ENCODE measurements at places on chromosomes 1 and 21.

GRCh38 chr1:66003690-66004089 is 211.0 kb downstream of the PDE4B start:
- no peak for DNase-seq

GRCh38 chr1:64514197-64514765 is 44.4 kb downstream of the CACHD1 start:
- DNase-seq, result no peak

GRCh38 chr21:43974791-43975468 is 37.2 kb upstream of the TRAPPC10 start:
- no peak for DNase-seq

- DNase-seq, result no peak
Observed at GRCh38 chr1:224348137-224348536, 8.5 kb upstream of the CNIH4 start.

GRCh38 chr1:206557636-206558473 is 50.5 kb downstream of the RASSF5 start:
- DNase-seq, result no peak

DNA sequence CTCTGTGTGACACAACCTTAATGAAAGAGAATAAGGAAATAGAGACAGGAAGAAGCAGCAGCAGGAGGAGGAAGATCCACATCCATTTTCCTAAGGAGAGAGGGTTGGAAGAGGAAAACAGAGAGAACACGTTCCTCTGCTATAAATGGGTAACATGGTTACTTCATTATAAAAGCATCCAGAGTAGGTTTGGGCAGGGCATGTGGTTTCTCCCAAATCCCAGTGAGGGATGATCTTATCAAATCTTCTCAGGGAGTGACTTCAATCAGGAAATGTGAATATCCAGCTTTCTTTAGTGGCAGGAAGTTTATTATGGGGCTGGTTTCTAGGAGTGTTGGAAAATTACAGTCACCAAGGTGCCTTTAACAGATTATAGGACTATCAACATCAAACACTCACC is 11.1 kb downstream of the CYP2J2 start:
- DNase-seq, result no peak

- DNase-seq, result no peak
Observed at GRCh38 chr1:185520188-185520920, 203.3 kb upstream of the IVNS1ABP start.

- DNase-seq, result no peak
Observed at GRCh38 chr1:202201971-202202370, 8.4 kb downstream of the LGR6 start.

DNA sequence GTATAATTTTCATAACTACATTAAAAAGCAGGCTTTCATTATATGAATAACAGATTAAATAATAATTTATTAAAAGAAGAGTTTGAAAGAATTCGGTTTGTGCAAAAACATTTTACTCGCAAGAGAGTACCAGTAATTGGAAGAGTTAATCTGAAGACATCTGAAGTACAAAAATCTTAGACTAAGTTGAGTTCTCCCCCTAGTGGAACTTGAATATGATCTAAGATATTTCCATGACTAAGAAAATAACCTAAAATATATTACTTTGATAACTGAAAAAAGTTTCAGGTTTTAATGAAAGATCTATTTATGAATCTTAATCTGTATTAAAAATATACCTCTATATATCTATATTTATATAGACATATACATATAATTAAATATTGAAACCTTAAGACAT is 112.5 kb upstream of the GFI1 start:
- peak; percentile 41 for DNase-seq

DNA sequence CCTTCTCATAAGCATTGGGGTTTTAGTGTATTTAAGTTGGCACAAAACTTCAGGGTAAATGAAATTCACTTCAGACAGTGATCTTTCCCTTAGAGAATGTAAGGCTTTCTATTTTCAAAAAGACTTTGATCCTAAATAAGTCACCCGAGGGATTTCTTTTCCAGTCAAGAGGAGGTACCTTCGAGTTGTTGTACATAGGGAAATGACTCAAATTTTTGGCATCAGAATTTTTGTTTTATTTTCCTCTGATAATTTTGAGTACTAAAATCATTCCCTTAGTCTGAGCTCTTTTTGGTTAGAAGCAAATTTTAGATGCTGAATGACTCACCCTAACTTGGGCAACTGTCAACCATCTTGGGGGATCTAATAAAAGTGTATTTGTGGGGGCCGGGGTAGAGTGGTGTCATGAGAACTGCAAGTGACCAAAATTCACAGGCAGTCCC is 193.9 kb downstream of the DHRS3 start:
- DNase-seq, result no peak

GRCh38 chr1:246096356-246096755 is 410.7 kb downstream of the SMYD3 start:
- DNase-seq, result no peak

GRCh38 chr1:62437273-62437940 is 558 bp downstream of the USP1 start:
- peak; percentile 20 for DNase-seq

GRCh38 chr1:45375104-45376090 is 35.2 kb upstream of the MUTYH start:
- no peak for DNase-seq

GRCh38 chr1:147669469-147670318 is 630 bp downstream of the ACP6 start:
- DNase-seq, result peak; percentile 65

- DNase-seq, result no peak
Observed at GRCh38 chr1:32377541-32378220, 15.3 kb downstream of the TSSK3 start.

DNA sequence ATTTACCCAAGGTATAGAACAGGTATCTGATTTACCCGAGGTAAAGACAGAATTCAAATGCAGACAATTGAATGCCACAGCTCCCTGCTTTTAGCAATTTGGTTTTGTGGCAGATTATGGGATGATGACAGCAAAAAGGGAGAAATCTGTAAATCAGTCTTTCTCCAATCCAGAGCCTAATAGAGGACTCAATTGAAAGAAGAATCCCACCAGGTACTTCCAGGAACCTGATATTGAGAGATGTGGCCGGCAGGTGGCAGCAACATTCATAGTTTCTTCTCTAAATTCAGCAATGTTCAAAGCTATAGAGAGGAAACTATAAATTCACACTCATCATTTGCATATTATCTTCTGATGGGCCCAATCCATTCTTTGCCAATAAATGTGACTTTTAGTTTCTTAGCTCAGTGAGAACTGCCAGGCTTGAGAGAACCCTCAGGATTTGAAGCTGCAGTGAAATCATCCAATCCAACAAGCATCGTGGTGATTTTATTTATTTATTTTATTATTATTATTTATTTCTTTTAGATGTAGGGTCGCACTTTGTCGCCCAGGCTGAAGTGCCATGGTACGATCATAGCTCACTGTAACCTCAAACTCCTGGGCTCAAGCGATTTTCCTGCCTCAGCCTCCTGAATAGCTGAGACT is 9.8 kb upstream of the PHACTR4 start:
- DNase-seq, result peak; percentile 56

DNA sequence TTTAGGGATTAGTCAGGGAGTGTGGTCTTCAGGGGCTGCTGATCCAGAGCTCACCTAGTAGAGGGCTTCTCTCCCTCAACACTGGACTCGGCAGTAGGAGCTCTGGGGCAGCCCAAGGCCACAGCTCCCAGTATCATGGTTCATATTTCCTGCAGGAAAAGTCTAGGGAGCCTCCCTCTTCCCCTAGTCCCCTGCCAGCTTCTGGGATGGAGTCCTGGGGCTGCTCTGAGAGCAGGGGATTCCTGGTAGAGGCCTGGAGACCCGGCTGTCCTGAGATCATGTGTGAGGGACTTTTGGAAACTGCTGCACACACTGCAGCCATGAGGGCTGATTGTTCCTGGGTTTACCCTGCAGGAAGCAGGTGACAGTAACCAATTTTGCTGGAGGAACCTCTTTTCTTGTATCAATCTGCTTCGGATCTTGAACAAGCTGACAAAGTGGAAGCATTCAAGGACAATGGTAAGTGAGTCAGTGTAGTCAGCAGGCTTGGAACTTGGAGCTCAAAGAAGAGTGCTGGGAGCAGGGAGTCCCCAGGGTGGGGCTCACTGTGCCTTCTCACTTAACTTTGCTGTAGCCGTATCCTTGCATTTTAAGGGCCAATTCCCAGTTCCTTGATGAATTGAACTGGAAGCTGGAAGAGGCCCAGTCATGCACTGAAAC is 16.3 kb downstream of the STRIP1 start:
- no peak for DNase-seq

DNA sequence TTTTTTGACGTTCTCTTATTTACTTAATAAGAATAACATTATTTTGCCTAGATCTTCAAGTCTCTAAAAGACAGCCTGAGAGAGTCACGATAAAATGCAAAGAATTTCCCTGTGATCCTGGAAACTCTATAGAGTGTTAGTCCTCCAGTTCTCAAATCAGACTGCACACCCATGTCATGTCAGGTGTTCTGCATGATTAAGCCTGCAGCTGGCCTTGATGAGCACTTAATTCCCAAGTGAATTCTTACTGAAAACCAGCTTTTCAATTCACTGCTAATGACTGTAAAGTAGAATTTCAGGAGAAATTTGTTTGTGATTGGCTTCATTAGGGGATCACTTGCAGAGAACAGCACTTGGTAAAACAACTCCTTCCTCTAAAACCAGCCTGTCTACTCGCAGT is 41.9 kb downstream of the CHML start:
- DNase-seq, result no peak
